Suppressor macrophage (primary cell): ENCODE measurements at places on chromosomes 11 and 22.

DNA sequence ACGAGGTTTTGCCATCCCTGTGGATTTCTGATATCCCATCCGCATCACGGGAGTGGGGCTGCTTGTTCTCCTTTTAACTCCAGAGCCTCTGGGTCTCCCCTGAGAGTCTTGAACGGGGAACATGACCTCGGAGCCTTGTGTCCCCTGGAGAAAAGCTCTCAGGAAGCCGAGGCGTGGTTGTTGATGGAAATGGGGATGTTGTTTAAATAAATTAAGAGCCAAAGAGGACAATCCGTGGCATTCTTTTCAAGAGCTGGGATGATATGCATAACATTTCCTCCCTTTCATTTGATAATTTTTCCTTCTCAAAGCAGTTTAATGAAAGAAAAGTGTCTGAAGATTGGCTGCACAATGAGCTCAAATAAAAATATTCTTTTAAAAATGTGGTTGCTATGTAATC is 14.2 kb downstream of the TSPAN18 start:
- no peak for DNase-seq

DNA sequence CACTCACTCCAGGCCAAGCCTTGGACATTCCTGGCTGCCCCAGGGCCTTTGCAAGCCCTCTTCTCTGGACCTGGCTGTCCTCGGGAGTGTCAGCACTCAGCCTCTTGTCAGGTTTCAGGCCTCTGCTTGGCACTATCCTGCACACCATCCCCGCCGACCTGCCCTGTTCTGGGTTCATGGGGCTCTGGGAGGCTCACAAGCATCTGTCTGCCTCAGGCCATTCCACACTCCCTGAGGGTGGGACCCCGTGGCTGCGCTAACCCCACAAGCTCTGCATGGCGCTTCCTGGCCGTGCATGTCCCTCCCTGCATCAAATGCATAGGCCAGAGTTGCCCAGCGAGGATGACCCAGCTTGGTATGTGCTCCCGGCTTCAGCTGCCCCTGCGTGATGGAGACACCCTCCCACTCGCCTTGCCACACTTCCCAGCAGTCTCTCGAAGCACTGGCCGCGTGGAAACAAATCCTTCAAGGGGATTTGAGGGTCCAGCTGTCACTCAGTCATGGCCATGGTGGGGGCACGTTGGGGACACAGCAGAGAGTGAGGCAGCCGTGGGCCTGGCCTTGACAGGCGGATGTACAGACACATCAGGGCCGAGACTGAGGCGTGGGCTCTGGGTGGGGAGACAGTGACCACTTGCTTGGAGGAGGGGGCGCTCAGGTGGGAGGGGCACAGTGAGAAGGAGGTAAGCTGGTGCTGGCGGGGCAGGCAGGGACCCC is 87.3 kb downstream of the KCNQ1 start:
- no peak for DNase-seq

GRCh38 chr11:93236741-93237675 is 39.2 kb upstream of the SLC36A4 start:
- DNase-seq: peak; percentile 47

- no peak for DNase-seq
Observed at GRCh38 chr22:31083923-31084810, 3.0 kb downstream of the SMTN start.

- DNase-seq: no peak
Observed at GRCh38 chr22:33389936-33390335, 331.8 kb upstream of the SYN3 start.

GRCh38 chr22:33792832-33793231 is 127.4 kb downstream of the LARGE1 start:
- DNase-seq: no peak

DNA sequence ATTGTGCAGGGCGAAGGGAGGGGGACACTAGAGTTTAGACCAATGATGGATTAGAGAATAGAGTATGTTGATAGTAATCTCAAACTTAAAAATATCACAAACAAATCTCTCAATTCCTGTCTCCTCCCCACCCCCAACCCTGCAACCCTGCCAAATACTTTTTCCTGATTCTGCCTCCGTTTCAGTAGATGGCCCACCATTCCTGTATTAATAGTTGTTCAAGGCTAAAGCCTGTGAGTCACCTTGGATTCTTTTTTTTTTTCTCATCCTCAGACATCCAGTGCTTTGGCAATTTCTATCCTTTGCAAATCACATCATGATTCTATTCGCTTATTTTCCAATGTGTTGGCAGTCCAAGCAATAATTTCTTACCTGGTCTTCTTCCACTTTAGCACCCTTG is 207.9 kb downstream of the DYNC2H1 start:
- no peak for DNase-seq

DNA sequence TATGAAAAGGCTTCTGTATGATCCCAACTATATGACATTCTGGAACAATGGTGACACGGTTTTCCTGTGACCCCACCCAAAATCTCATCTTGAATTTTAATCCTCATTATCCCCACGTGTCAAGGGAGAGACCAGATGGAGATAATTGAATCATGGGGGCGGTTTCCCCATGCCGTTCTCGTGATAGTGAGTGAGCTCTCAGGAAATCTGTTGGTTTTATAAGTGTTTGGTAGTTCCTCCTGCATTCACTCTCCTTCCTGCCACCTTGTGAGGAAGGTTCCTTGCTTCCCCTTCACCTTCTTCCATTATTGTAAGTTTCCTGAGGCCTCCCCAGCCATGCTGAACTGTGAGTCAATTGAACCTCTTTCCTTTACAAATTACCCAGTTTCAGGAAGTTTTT is 53.1 kb upstream of the TSPAN18 start:
- DNase-seq: peak; percentile 13

DNA sequence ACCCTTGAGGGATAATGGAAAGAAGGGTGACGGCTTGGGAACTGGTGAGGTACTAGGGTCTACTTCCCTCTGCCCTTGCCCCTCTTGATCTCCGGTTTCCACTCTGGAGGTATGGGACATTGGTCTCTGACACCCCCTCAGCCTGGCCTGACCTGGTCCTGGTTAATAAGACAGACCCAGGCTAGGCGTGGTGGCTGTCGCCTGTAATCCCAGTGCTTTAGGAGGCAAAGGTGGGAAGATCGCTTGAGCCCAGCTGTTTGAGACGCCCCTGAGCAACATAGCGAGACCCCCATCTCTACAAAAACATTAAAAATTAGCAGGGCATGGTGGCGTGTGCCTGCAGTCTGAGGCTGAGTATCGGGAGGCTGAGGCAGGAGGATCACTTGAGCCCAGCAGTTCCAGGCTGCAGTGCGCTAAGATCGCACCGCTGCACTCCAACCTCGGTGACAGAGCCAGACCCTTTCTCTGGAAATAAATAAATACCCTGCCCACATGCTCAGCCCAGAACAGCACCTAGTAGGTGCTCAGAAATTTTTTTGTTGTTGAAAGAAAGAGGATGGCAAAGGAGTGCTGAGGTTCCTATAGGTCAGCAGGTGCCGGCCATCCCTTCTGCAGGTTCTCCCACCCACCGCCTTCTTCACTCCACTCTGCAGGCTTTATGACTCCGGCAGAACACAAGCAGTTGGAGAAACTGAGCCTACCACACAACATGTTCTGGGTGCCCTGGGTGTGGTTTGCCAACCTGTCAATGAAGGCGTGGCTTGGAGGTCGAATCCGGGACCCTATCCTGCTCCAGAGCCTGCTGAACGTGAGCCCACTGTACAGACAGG is 6.3 kb downstream of the BEST1 start:
- no peak for DNase-seq

- DNase-seq: peak; percentile 58
Observed at GRCh38 chr22:44668190-44668885, 33.7 kb upstream of the PRR5 start.

DNA sequence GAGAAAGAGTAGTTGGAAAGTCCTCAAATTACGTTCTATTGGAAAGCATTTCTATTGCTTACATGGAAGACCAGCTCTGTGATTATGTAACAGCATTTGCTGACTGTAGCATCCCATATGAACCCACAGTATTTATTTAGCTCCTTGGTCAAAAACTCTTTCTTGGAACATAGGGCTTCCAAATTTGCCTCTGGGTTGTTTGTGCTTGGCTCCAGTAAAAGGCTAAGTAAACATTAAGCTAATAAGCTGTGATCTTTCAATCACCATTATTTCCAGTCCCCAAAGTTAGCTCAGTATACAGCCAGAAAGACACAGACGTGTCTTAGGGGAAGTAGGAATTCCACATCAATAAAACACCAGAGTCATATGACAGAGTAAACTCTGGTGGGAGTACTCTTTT is 668.8 kb downstream of the DLG2 start:
- DNase-seq: no peak

- no peak for DNase-seq
Observed at GRCh38 chr11:34426766-34427185, 12.0 kb upstream of the CAT start.

DNA sequence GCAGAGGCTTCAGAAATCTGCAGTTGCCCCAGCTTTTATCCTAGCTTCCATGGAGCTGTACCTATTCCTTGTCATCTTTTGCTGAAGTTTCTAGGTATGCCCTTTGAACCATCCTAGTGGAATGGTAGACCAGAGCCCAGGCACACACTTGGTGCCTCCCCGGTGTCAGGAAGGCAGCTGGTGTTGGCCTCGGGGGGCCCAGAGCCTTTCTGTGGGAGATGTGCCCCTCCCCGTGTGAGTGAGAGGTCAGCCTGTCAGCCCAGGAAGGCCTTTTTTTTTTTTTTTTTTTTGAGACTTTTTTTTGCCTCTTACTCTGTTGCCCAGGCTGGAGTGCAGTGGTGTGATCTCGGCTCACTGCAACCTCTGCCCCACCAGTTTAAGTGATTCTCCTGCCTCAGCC is 58.4 kb downstream of the MED15 start:
- no peak for DNase-seq

GRCh38 chr11:132278801-132279574 is 908.6 kb downstream of the NTM start:
- peak; percentile 24 for DNase-seq

DNA sequence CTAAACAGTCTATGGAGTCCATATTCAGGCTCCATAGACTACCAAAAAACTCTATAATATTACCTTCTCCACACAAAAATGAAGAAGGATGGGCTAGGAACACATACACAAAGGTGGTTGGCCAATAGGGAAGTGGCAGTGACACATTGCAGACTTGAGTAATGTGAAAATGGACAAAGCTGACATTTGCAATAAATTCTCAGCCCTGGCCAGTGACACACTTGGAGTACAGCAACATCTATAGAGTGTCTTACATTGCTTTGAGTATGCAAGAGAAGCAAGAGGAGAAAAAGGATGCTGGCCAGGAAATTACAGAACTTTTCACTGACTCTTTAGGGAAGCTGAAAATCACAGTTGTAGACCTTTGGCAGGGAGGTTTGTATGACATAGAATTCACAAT is 7.3 kb upstream of the OR52W1 start:
- peak; percentile 71 for DNase-seq

DNA sequence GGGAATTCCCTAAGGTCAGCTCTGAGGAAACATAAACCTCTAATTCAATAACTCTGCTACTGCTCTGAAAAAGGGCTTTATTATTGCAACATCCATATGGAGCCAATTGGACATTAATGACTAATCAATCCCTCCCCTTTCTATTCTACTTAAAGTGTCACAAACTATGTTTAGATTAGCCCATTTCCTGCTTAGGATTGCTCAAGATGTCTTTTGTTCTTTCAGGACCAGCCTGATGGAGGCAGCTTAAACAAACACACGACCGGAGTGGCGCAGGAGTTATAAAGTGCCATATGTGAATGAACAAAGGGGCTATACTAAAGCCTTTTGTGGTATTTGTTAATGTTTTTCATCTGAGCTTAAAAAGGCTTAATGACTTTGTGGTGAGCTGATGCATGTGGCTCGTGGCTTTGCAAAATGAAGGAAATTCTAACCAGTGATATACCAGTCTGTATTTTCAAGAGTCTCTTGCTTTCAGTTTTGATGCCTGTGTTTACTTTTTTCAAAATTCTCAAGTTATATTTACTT is 354.4 kb downstream of the SOX6 start:
- DNase-seq: peak; percentile 43
